SW 1271 (cell line): ENCODE measurements at places on chromosomes 2 and 18.
A peak's percentile ranks its signal among the peaks of the same experiment; 100 is the strongest.

- no peak for DNase-seq
Measured at GRCh38 chr2:73685764-73686438, 43.7 kb upstream of the NAT8 start.

DNA sequence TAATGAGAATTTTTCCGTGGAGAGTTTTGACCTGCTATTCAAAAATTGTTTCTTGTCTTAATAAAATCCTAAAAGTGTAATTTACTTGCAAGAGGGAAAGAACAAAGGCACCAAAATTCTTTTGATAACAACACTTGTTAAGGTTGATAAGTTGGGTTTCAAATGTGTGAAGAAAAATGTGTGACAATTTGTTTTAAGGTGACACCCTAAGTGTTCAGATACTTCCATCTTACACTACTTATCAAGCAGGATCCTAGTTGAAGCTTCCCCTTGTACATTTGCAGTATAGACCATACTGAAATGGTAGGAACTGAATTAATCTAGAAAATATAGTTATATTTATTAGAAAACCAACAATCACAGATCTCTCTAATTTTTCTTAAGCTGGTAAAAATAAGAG lies 204.6 kb downstream of the ARHGAP15 start:
- DNase-seq, result no peak

DNA sequence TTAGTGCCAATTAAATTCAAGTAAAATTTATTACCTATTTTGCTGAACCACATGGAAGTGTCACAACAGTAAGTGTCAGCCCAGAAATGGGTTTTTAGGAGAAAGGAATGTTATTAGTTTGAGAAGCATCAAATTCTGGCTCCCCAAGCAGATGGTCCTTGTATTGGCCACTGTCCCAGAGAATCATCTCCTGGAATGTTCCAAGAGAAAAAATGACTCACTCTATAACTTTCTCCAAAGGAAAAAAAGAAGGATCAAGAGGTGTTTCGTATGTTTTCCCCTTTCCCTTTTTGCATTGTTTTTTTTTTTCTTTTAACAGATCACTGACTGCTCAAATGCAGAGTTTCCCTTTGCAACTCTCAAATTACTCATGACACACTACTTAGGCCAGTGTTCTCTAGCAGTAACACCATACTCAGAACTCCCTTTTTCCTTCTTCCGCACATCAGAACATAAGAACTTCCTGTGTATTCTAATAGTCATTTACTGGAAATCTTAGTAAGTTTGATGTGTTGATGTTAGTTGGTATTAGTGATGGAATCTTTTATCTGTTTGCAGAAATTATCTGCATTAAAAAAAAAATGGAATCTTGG lies 390.3 kb downstream of the GPD2 start:
- DNase-seq, result no peak

GRCh38 chr18:13477147-13477683 lies 249.1 kb downstream of the FAM210A start:
- no peak for DNase-seq

GRCh38 chr2:28870146-28870891 lies at the start of gene TRMT61B:
TRMT61B (minus strand) TSS chr2:28870309; CDS start chr2:28870277, 32 bp downstream.
- peak; percentile 98 for DNase-seq

DNA sequence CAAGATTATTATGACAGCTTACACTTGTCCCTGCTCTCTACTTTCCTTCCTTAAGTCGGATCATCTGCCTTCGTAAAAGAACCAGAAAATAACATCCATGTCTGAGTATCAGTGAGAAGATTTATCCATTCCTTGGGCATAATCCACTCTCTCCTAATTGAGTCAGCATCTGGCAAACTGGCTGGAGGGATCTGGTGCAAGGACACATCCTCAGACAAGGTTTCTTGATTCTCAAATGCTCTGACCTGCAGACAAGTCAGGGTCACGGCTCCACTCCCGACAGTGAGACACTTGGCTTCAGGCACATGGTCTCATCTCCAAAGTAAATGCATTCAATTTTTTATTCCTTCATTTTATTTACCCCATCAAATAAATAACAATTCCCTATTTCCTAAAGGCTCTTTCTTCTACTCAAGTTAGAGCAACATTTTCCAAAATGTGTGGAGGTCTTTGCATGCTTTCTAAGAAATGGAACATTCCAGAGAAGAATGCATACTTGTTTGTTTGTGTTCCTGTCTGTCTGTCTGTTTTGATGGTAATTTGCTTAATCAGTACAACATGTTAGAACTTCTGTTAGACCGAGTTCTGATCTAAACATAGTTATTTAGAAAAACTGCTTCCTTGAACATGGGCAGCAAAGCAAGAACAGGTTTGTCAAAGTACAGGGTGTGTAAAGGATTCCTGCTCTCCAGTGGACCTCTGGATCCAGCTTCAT lies 246.9 kb downstream of the IRS1 start:
- DNase-seq, result no peak

- no peak for DNase-seq
Measured at GRCh38 chr18:10840743-10841142, 308.6 kb downstream of the PIEZO2 start.

DNA sequence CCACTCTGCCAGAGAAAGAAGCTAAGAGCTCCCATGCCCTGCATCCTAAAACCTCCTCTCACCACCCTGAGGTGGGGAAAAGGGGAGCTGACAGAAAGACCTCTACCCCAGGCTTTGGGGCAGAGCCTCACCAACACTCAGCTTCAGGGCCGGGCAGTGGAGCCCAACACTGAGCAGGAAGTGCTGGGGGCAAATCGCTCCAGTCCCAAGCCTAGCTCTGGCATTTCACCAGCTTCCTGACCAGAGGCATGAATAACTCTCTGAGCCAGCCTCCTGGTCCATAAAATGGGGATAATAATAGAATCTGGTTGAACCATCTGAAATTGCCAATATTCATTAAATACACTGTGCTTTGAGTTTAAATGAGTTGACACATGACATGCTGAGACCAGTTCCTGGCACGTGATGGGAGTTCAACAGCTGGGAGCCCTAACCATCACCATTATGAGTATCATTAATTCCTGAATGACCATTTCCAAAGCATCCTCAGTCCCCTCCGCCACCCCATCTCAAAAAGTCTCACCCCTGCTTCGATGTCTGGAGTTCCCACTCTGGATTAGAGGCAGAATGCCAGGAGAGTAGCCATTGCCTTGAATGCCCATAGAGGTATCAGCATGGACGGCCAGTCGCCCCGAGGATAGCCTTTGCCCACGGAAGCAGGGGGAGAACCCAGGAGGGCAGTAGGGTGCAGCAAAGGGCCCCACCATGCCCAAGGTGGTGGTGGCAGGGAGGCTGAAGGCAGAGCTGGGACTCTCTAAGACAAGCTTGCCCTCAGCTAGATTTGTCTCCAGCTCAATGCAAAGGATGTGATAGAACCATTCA lies 153.4 kb downstream of the TNS1 start:
- no peak for DNase-seq

GRCh38 chr18:59547581-59548182 lies 149.5 kb downstream of the CCBE1 start:
- DNase-seq, result no peak

DNA sequence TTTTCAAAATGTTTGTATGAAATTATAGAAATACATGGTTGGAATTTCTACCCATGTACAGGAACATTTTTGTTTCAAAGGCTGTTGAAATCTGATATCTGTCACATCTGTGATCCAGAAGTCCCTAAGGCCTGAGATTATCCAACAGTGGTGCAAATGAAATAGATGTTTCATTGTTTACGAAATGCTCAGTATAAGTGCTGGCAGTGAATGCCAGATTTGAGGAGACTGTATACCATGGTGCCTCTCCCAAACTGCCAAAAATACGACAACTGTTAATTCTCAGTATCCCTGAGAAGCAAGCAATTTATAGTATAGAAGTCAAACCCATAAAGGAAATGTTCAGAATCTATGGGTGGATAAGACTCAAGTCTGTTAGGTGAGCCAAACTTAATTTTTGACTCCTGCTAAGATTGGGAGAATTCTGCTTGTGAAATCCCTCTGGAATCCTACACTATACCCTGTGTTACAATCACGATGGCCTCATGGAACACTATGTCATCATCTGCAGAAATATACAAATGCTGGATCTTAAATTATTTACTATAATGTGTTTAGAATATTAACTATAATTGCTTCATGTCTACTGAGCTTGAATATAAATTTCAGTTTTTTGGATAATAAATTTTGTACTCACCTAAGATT lies 71.2 kb upstream of the DOCK10 start:
- DNase-seq, result no peak

DNA sequence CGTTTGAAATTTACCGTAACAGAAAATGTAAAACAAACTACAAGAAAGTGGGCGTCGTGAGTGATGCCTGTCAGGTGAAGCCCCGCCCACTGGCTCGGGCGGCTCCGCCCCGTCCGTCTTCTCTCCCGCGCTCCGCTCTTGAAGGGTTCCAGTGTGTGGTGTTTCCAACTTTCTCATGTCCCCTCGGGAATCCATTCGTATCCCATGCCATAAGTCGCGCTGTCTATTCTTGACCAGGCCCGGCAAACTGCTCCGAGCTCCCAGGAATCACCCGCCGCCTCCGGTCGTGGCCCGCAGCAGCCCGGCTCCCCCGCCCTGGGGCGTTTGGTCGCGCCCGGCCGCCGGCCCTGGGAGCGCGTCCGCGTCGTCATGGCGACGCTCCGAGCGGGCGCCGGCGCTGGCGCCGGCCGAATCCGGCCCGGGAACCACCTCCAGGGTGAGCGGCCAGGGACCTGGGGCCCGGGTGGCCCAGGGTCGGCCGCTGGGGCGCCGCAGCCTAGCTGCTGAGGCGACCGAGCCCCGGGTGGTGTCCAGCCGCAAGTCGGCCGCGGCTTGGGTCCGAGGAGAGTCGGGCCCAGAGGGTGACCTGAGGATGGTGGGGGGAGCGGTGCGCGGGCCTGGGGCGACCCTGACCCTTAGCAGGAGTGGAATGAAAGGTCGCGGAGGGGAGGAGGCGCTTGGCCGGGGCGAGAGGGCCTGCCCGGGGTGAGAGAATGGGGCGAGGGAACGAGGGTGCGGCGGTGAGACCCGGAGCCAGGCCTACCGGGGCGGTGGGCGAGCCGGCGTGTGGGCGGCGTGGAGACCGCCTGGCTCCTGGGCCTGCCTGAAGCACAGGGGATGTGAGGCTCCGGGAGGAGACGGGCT lies at the start of gene CFAP221:
CFAP221 (plus strand) TSS at position 375 of the 864 bp plus-strand sequence. CDS start 1,683 bp downstream, outside the sequence.
- DNase-seq, result no peak

- DNase-seq, result no peak
Measured at GRCh38 chr2:10344105-10345066, 41.7 kb downstream of the HPCAL1 start.

DNA sequence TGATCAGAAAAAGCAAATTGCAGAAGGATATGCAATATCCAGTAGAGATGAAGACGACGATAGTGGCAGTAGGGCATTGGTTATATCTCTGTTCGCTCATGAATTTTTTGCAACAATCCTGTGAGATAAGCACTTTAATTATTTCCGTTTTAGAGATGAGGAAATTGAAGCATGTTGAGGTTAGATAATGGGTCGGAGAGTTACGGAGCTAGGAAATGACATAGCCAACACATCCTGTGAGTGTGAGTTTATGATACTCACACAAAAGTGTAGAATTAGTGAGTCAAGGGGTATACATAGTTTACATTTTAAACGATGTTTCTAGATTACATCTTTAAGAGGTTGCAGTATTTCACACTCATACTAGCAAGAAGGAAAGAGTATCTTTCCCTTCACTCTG lies 123.1 kb upstream of the ARL4C start:
- DNase-seq, result no peak

GRCh38 chr2:237529452-237530402 lies 36.6 kb upstream of the PRLH start:
- DNase-seq, result no peak

DNA sequence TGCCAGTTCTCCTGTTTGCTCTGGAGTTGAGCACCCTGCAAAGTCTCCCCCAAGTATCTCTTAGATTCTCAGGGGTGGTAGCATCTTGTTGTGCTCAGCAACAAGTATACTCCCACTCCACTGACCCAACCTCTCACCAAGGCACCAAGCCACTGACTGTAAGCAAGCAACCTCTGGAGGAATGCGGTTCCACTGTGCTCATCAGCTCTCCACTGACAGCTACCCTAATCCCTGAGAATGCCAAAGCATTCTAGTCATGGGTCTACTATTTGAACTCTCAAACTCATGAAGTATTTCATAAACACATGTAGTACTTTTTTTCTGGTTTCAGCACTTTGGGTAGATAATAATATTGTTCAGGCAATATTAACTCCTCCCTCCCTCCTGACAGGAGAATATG lies 170.0 kb downstream of the EPHA4 start:
- no peak for DNase-seq

DNA sequence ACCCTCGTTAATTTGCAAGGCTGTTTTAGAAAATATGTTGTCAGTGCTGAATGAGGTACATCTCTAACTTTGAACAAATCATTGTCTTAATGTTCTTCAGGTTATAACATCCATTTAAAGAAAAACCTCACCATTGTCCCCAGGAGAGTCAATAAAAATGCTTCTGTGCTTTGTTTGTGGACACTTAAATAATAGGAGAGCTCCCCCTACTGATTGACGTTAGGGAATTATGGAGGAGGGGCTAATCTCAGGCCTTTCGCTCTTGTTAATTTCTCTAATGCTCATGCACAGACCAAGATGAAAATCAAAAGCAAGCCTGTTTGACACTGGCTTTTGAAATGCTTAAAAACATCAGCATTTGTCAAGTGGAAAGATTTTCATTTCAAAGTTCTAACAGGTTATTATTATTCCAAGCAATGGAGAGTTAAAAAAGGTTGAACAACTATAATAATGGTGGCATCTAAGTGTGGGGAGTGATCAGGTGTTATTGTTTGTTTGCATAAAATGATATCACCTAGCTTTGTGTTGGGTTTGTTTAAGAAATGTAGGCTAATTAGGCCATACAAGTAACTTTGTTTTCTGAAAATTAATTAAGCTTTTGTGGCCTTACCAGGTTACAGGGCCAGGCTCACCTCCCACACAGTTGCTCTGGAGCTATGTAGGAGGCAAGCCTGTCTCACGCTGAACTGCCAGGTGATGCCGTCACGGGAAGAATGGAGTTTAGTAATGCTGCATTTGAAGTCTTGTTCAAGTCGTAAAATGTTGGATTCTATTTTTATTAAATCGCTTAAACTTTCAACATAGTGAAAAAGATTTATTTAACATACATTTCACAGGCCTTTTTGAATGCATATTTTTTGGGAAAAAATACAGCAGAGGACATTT lies 51.7 kb upstream of the SMIM21 start:
- DNase-seq, result no peak

DNA sequence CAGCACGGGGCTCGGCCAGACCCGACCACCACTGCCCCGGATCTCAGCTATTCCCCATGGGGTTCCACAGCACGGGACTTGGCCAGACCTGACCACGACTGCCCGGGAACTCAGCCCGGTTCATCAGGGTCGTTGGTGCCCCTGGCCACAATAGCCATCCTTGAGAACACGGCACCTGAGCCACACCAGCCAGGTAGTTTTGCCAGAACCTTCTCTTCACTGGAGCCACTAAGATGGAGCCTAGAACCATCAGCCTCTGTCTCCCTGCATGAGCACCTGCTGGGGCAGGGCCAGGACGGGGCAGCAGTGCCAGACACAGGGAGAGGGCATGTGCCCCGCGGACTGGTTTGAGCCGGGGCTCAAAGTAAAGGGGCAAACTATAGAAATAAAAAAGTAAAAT lies 11.4 kb upstream of the KCNG2 start:
- no peak for DNase-seq

DNA sequence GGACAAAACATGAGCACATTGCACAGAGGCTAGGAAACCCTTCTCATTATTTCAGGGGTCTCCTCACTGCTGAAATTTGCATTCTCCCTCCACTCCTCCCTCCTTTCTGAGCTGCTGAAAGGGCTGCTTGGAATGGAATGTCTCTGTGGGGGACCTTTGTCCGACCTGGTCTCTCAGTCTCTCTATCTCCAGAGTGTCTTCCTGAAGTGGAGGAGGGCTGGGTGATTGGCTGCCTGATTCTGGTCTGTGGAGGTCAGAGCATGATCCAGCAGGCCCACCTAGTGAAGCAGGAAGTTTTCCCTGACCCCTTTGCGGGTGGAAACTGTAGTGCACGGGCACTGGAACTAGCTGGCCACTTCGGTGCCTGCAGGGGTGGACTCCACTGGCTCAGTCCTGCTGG lies 560.5 kb upstream of the HS6ST1 start:
- DNase-seq, result no peak
